ENCODE measurements at places on chromosomes 12 and 14.

- no peak for DNase-seq
Measured at GRCh38 chr14:89033756-89034155, 209.3 kb downstream of the TTC8 start.

DNA sequence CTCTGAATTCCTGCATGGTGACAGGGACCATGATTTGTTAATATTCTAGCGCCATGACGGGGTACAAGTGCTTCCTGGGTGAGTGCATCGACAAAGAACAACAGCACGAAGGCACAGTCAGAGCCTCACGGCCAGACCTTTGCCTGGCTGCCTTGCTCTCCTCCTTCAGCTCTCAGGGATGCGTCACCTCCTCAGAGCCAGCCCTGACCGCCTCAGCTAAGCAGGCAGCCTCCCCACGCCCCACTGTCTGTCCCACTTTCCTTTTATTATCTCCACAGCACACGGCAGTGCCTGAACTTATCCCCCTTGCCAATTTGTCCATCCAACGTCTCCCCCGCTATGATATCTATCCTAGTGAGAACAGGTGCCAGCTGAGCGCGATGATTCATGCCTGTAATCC, 16.5 kb upstream of the FZD10 start:
- no peak for DNase-seq

- DNase-seq: no peak
Measured at GRCh38 chr14:90924621-90925340, 108.6 kb upstream of the TTC7B start.

DNA sequence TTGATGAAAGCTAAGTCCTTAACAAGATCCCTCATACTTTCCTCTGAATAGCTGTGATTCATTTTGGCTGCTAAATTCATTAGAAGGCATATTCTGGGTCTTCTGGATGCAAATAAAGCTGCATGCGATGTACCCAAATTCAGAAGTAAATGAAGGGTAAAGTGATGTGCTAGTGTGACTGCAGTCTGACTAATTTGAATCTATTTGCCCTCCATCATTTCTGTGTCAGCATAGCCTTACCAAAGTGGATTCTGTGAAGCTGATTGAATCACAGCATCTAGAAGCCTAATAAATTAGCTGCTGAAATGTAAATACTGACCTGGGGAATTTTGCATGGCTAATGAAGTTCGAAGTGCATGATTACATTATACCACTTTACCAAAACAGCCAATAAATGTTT, 162.2 kb downstream of the TPH2 start:
- no peak for DNase-seq

- no peak for DNase-seq
Measured at GRCh38 chr14:63006531-63006930, 38.7 kb downstream of the KCNH5 start.

DNA sequence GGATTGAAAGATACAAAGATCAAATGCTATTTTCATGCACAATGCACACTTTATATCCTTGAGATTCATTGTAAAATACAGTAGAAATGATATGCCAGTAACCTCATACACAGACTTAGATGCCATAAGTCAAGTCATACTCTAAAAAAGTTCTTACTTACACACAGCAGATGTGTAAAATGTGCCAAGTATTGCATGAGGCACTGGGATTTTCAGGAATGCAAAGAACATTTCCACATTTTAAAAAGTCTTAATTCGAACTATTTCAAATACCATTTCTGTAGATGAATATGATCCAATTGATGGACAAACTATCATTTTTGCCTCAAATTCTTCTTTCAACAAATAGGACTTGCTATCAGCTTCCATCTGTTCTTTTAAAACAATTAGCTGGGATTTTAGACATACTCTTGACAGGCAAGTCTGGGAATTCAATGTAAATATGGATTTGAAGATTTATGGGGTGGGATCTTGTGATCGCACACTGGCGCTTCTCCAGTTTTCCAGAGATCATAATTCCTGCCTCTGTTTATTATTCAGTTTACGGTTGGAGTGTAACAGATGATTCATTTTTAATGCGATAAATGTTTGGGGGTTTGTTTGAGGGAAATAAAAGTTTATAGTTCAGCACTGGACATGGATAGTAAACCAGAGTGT, 183.8 kb downstream of the PAX9 start:
- no peak for DNase-seq

DNA sequence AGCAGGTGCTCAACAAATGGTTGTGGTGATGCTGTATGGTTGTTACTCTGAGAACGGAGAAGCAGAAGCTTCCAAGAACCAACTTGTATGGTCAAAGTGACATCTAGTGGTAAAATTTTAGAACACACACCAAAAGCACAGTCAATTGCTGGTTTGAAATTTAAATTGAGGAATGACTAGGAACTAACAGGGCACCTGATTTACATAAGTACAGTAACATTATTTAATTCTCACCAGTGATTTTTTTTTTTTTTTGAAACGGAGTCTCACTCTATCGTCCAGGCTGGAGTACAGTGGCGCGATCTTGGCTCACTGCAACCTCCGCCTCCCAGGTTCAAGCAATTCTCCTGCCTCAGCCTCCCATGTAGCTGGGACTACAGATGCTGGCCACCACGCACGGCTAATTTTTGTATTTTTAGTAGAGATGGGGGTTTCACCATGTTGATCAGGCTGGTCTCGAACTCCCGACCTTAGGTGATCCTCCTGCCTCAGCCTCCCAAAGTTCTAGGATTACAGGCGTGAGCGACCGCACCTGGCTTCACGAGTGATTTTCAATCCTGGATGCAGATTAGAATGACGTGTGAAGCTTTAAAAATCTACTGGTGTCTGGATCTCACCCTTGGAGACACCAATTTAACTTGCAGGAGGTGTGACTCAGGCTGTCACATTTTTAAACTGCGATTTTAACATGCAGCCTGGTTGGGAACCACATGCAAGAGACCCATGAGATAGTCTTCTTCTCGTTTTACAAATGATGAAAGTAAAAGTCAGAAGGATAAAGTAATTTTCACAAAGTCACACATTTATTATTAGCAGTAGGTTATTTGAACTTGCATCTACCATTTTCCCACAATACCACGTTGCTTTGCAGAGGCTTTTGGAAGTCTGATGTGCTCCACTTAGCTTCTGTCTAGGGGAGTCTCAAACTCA, 14.1 kb upstream of the NUMB start:
- DNase-seq: no peak

DNA sequence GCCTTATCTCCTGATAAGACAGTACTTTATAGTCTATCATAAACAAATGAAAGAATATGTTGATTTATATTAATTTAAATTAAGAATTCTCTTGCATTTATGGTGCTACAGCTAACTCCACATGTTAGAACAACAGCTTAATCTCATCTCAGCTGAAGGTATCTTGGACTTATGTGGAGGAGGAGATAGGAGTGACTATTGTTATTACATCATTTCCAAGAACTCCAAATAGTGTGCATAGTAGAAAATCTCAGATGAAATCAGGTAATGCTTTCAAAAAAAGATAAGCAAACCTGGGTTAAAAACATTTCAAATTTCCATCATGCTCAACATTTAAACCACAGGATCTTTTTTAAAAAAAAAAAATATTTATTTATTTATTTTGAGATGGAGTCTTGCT, 31.3 kb upstream of the ISM2 start:
- no peak for DNase-seq

DNA sequence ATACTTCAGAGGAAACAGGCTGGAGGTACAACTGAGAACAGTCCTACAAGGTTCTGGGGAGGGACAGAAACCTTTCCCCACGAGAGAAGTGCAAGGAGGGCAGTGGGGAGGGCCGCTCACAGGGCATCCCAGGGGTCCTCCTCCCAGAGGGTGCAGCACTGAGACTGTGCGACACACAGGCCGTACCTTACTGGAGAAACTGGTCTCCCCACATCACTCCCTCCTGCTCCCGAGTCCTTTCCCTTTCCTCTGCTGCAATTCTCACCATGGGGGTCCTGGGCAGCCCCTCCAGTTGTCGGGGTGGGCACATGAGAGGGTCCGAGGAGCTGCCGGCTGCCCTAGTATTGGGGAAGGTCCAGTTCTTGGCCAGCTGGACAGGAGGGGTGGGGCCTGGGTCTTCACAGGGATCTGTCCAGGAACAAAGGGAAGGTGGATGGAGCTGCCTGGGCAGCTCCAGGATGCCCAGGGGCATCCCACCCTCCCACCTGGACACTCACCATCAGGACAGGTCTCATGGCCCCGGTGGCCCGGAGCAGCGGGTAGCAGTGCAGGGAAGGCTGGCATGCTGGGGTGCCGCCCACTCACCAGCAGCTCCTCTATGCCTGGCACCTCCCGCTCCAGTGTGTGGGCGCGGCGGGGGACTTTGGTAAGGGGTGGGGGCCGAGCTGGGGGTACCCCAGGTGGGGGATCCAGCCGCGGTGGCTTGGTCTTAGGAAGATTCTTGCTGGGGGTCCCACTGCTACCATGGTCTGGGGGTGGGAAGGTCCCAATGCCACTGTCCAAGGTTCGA, 35.8 kb downstream of the NCKAP5L start:
- no peak for DNase-seq

DNA sequence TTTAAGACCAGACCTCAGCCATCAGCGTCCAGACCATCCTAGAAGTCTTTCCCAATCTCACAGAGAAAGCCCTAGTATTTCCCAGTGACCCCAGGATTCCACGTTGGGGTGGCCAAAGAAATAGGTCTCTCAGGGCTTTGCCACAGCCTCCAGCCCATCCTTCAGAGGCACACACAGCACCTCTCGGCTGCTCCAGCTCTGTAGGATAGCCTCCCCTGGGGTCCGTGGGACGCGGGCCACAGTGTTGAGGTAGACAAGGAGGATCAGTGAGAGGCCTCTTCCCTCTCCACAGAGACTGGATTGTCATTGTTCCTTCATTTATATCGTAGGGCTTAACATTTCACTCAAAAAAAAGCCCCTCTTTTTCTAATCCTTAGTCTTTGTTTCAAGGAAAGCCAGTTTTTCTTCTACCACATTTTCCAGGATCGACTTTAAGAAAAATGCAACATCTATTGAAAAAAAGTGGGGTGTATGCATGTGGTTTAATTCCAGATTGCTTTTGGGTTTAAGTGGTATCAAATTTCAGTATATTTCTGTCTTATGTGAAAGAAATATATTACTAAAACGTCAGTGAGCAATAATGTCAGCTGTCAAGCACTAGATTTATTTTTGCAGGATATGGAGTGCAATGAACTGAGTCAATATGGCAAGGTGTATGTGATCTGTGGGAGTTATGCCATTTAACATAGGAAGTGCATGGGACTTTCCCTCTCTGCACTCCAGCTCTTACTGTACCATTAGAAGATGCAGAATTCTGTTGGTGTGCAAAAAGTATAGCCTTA, 187.5 kb downstream of the MSRB3 start:
- no peak for DNase-seq

- DNase-seq: no peak
Measured at GRCh38 chr12:84247931-84248330, 664.7 kb downstream of the SLC6A15 start.

GRCh38 chr12:124457287-124458219, 109.9 kb downstream of the NCOR2 start:
- peak; percentile 19 for DNase-seq

- DNase-seq: no peak
Measured at GRCh38 chr12:23648546-23648945, 300.9 kb downstream of the SOX5 start.

- DNase-seq: no peak
Measured at GRCh38 chr12:113240395-113240794, 19.1 kb downstream of the TPCN1 start.

- DNase-seq: no peak
Measured at GRCh38 chr14:54652188-54652587, 85.3 kb downstream of the SAMD4A start.

DNA sequence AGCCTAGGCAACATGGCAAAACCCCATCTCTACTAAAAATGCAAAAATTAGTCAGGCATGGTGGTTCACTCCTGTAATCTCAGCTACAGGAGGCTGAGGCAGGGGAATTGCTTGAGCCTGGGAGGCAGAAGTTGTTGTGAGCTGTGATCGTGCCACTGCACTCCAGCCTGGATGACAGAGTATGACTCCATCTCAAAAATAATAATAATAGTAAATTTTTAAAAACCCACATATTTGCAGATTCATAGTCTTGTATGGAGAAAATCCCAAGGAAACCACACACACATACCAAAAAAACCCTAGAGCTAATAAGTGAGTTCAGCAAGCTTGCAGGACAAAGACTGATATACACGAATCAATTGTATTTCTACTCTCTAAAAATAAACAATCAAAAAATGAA, 19.0 kb upstream of the MTHFD1 start:
- no peak for DNase-seq

DNA sequence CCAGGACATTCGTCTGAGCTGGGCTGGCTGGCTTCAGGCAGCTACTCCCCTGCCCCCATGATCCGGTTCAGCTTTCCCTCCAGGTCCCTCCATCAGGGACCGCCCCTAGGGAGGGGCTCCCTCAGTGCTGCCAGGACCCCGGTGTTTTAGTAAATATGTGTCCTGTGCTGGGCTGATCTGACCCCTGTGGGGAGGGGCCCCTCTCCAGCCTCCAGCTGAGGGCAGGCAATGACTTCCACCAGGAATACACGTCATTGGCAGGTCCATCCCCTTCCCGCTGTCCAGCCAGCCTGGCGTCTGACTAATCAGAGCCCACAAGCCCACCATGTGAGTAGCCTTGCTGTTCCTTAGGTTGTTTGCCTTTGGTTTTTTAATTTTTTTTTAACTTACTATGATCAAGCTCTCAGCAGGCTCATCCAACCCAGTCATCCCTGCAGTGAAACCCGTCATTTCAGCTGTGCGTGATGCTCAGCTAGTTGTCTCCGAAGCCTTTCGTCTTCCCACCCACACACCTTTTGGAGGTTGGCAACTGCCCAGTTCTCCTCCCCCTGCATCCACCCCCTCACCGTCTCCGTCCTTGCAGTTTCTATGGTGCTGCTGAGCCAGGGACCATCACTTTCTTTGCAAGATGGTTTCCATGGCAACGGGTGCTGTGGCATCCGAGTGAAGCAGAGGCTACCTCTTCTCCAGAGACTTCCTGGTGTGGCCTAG, 16.0 kb upstream of the SERPINA4 start:
- DNase-seq: no peak

GRCh38 chr14:35072226-35072625, 26.2 kb downstream of the FAM177A1 start:
- no peak for DNase-seq

DNA sequence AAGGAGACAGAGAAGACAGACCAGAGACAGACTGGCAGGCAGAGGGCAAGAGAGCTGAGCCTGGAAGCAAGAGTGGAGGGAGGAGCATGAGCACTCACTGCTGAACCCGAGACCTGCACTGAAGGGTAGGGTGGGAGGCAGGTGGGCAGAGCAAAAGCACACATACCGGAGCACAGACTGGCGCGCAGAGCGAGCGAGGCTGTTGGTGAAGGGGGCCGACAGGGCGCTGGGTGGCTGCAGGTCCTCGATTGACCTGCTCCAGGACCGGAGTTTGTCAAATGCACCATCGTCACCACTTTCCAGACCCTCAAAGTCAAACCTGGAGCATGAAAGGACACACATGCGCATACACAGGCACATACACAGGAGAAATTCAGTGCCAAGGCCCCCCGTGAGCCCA, 34.9 kb downstream of the PRPF40B start:
- no peak for DNase-seq

GRCh38 chr12:91210144-91210543, 27.5 kb upstream of the DCN start:
- no peak for DNase-seq

- no peak for DNase-seq
Measured at GRCh38 chr14:50388256-50388931, 8.3 kb downstream of the CDKL1 start.
